ENCODE measurements at places on chromosomes 1 and 21.

GRCh38 chr1:111476761-111477309 lies 3.1 kb downstream of the C1orf162 start:
- DNase-seq, result no peak

- DNase-seq, result peak; percentile 97
Measured at GRCh38 chr1:156082309-156083091, at the start of gene MEX3A. Gene MEX3A (minus strand): TSS chr1:156082465. CDS start chr1:156081998, 467 bp downstream.

GRCh38 chr1:30402031-30402430 lies 321.4 kb downstream of the MATN1 start:
- no peak for DNase-seq

DNA sequence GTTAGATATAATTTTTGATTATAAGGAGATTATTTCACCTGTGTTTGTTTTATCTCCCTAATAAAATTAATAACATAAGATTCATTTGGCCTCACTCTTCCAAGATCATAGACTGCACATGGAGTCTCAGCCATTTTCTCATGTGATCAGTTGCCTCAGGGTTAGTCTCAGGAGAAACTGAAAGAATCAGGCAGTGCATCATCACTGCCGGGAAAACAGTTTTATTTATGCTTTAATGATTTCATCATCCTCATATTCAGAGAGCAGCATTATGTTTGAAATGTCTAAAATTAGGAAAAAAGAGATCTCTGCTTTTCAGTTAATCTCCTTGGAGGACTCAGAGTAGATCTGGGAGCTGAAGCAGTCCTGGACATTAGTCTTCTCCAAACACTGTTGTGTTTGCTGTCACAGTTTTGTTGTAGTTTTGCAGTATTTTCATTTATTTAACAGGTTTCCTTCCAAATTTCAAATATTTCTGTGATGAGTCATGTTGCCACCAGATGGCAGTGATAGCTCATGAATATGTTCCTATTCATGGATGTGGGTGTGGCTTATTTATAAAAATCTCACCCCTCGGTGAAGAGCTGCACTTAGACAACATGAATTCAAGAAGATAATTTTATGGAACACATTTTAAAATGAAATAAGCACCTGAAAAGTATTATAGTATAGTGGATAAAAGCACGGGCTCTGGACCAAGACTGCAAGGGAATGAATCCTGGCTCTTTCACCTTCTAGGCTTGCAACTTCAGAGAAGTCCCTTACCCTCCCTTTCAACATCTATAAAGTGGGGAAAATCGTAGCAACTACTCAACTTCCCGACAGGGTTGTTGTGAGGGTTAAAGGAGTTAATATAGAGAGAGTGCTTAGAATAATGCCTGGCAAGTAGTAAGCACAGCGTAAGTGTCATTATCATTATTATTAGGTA lies 31.2 kb downstream of the CHD1L start:
- peak; percentile 76 for DNase-seq

- no peak for DNase-seq
Measured at GRCh38 chr1:79363430-79363829, 356.9 kb upstream of the ADGRL4 start.

GRCh38 chr1:185920602-185921001 lies 186.4 kb downstream of the HMCN1 start:
- no peak for DNase-seq

All from HAP-1 (cell line).